NCI-H187 (cell line): ENCODE measurements at places on chromosomes 2 and 18.

DNA sequence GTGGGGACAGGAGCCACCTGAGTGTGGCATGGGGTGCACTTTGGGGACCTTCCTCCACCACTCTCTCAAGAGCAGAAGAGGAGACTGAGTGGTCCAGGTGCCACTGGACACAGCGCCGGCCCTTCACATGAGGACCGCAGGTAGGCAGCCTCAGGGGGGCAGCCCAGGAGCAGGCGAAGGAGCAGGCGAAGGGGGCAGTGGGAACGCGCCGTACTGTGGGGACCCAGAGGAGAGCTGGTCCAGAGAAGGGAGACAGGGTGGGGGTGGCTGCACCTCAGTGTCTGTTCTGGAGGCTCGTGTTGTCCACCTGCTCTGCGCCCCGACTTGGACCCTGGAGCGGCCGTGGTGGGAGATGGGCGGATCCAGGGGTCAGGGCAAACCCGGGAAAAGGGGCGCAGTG is 55.0 kb downstream of the AQP12A start:
- DNase-seq, result no peak

DNA sequence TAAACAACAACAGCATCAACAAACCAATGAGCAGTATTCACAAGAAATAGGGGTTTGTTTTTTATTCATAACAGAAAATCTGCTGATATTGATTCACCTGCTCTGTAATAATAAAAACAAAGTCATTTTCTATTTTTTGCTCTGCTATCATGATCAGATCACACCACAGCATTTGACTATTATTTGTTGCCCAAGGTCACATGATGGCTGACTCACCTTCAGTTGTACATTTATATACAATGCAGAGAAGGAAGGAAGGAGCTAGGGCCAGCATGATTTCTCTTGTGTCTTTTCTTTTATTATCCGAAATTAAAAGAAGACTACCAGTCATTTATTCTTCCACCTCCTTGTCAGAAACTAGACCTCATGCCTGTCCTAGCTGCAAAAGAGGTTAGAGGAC is 1427.7 kb upstream of the CELF4 start:
- DNase-seq, result no peak

- DNase-seq, result no peak
Measured at GRCh38 chr2:102051692-102052277, 60.0 kb downstream of the IL1R2 start.

DNA sequence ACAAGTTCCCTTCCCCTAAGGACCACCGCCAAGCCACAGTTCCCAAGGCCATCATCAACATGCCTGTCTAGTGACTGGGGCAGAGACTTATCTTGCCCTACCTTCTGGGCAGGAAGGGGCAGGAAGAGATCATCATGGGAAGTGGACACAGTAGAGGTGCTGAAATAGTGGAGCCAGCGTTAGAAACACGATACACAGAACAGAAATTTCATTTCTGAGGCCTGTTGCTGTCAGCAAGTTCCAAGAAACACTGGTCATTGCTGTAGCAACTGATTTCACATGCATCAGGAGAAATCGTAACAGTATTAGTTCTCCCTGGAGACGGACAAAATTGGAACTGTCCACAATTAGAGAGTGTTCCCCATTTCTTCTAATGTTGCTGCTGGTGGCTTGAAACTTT is 83.0 kb downstream of the COLEC12 start:
- DNase-seq, result no peak

DNA sequence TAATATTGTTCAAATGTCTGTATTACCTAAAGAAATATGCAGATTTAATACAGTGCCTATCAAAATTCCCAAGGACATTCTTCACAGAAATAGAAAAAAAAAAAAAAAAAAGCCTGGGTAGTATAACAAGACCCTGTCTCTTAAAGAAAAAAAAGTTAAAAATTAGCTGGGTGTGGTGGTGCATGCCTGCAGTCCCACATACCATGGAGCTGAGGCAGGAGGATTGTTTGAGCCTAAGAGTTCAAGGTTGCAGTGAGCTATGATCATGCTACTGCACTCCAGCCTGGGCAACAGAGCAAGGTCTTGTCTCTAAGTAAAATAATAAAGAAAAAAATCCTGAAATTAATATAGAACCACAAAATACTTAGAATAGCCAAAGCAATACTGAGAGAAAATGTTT is 51.9 kb downstream of the SLC16A14 start:
- DNase-seq, result no peak
